ENCODE measurements at places on chromosomes 1 and 21.

DNA sequence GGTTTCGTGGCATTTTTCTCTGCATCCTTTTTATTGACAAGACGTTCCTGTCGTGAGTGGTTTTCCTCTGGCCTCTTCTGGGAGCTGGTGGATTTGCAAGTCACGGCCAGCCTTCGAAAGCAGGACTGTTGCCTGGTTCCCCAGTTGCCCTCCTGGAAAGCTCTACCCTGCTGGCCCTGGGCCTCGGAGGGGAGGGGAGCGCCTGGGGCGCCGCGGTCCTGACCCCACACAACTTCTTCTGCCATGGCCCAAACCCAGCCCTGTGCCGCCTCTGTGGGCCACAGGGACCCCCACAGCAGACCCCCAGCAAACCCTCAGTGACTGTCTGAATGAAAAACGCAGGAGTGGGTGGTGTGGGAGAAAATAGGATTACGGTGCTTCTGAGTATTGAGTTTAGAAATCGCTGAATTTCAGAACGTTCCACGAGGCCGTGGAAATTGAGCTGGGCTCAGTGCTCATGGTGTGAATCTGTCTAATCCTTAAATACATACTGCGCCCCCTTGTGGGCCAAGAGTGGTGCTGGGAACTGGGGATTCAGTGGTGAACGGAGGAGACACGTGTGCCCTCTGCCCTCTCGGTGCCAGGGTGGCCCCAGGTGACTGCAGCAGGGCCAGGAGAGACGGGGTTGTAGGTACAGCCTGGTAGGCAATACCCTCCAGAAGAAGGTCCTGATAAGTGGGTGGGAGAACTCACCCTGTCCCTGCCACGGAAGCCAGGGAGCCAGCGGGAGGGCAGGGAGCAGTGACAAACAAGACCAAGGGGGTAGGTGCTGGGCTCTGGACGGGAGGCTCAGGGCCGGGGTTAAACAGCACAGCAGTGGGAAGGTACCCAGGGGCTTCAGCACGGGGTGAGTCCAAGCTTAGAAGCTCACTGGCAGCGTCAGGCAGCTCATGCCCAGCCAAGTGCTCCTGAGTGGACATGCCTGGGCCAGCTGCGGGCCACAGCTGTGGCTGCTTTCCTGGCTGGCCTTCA lies 101.2 kb upstream of the COL6A1 start:
- peak; percentile 81 for DNase-seq

DNA sequence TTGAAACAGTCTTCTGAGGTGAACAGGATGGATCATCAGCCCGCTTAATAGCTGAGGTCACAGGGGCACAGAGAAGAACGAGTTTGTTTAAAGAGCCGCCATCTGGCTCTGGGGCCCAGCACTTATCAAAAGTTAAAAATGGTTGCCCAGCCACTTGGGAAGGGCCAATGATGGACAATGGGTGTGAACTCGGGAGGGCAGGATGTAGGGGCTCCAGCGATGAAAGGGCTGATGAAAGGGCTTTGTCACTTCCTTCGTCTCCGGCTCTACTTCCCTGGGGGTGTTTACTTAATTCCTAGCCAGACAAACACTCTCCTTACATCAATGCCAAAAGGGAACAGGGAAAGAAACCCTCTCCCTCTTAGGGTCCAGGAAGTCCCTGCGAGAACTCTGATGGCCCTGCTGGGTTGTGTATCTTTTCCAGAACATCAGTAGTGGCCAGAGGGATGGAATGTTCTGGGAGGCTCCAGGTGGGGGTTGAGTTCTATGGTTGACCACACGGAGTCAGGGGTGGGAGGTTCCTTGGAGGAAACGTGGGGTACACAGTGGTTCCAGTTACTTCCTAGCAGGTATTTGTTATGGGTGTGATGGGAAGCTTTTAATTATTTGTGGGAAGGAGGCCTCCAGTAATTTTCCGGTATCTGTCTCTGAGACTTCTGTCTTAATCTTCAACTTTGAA lies 9.0 kb upstream of the ABCG1 start:
- DNase-seq = no peak

GRCh38 chr21:33023574-33024200 lies 2.0 kb upstream of the OLIG2 start:
- DNase-seq = peak; percentile 90

- DNase-seq = no peak
Measured at GRCh38 chr1:85342207-85342606, 65.8 kb upstream of the BCL10 start.

DNA sequence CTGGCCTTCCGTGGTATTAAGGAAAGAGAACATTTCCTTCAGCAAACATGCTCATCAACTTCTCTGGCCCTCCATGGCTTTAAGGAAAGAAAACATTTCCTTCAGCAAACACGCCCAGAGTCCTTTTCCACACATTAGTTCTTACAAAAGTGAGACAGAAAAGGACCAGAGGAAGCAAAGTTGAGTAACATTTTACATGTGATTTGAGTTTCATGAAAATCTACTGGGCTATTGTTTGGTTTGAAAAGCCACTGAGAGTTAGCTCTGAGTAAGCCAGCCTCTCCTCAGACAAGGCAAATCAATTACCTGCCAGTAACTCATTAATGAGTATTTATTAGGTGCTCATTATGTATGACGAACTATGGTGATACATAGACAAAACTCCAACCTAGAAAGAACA lies 78.0 kb downstream of the NID1 start:
- DNase-seq = no peak

DNA sequence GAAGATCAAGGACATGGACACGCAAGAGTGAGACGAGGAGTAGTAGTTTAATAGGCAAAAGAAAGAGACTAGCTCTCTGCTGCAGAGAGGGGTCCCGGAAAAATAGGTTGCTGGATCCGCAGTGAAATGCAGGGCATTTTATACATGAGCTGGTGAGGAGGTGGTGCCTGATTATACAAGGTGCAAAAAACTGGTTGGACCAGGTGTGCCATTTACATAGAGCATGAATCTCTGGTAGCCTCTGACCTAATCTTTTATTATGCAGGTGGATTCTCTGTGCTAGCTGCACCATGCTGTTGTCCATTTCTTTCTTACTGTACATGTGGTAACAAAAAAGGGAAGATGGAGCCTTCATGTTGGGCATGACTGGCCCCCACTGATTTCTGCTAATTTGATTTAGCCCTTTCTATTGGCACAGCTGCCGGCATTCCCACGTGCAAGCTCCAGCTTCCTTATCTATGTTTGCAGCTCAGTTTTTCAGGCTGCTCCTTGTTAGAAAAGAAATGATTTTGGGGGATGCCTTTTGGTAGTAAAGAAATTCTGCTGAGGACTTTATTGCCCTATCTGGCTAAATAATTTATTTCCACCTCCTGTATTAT lies 548.1 kb downstream of the BRINP3 start:
- no peak for DNase-seq

- DNase-seq = no peak
Measured at GRCh38 chr1:29643281-29643680, 407.0 kb downstream of the PTPRU start.

GRCh38 chr1:17078991-17079868 lies 25.4 kb upstream of the SDHB start:
- no peak for DNase-seq

- DNase-seq = no peak
Measured at GRCh38 chr21:18398843-18399242, 4.7 kb downstream of the TMPRSS15 start.

GRCh38 chr1:156816561-156817328 lies at the start of gene SH2D2A:
Gene SH2D2A, minus strand, starts transcription at chr1:156816848. Its CDS starts 140 bp downstream, at chr1:156816708.
- DNase-seq = peak; percentile 34

- peak; percentile 76 for DNase-seq
Measured at GRCh38 chr1:111990878-111991718, 1.6 kb upstream of the KCND3 start.

- DNase-seq = no peak
Measured at GRCh38 chr1:54136269-54136896, 16.4 kb downstream of the CDCP2 start.

DNA sequence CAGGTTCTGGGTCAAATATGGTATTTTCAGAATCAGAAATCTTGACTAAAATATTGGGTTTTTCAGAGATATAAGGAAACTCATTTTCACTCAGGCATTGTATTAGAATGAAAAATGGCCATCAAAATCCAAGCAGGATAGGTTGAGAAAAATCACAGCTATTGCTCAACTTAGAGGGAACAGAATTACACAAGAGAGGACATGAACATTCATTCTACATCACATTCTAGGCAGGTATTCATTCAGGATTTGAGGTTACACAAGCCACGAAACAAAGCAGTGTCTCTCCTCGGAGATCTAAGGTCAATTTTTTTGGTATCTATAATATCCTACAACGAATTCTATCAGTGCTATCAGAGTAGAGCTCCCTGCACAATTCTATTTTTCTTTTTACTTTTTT lies 163.6 kb upstream of the HP1BP3 start:
- no peak for DNase-seq

GRCh38 chr1:209505044-209505443 lies 78.5 kb upstream of the CAMK1G start:
- DNase-seq = no peak

- DNase-seq = no peak
Measured at GRCh38 chr1:42684139-42684538, 1.9 kb downstream of the YBX1 start.

- DNase-seq = no peak
Measured at GRCh38 chr1:160711602-160712311, at the start of gene CD48. Gene CD48, minus strand, starts transcription at chr1:160711822. Its CDS starts 59 bp downstream, at chr1:160711763.

GRCh38 chr1:37685722-37686121 lies 6.6 kb upstream of the CDCA8 start:
- no peak for DNase-seq

GRCh38 chr1:243420946-243421685 lies 165.3 kb downstream of the SDCCAG8 start:
- DNase-seq = peak; percentile 36

- no peak for DNase-seq
Measured at GRCh38 chr1:1194723-1195122, 11.7 kb downstream of the TNFRSF18 start.

DNA sequence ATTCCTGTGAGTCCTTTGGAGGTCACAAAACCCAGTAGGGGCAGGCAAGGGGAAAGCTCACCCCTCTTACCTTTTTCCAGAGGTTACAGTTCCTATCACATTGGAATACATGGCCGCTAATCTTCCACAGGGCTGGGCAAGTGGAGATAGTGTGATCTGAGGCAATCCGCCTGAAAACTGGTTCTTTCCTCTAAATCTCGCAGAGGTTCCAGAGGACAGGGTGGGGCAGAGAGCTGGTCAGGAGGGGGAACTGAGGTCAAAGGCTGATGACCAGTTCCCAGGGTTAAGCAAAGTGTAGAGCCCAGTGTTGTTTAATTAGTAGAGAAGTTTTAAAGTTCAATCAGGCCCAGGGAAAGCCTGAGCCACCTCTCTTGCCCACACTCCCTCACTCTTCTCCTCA lies at the start of gene SERPINC1:
Gene SERPINC1 (minus strand): TSS at position 179 of the 400 bp plus-strand sequence. CDS start 68 bp downstream, at position 111.
- DNase-seq = no peak

GRCh38 chr1:207923121-207923520 lies 12.2 kb upstream of the CD34 start:
- peak; percentile 42 for DNase-seq

GRCh38 chr1:183270541-183271141 lies 84.6 kb downstream of the LAMC2 start:
- no peak for DNase-seq

- DNase-seq = no peak
Measured at GRCh38 chr1:109306832-109307273, at the start of gene MYBPHL. Gene MYBPHL, minus strand, starts transcription at chr1:109307011. Its CDS starts 20 bp downstream, at chr1:109306991.

GRCh38 chr1:167364826-167365225 lies 144.1 kb downstream of the POU2F1 start:
- no peak for DNase-seq

DNA sequence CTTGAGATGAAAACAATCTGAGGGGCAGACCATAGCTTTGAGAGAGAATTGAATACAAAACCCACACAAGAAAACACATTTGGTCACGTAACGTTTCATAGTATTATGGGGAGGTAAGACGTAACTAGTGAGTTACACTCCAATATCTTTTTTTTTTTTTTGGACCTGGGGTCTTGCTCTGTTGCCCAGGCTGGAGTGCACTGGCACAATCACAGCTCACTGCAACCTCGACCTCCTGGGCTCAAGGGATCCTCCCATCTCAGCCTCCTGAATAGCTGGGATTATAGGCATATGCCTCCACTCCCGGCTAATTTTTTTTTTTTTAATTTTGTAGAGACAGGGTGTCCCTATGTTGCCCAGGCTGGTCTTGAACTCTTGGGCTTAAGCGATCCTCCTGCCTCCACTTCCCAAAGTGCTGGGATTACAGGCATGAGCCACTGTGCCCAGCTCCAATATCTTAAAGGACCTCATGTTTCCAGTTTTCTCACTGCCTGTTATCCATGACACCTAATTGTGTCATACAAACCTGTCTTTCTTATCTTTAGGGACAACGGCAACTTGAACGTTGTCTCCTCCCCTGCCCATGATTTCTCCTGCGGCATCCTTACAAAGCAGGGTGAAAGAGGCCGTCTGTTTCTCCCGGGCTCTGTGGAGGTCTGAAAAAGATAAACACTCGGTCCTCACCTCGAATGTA lies 5.3 kb downstream of the TRIM45 start:
- DNase-seq = no peak

- DNase-seq = no peak
Measured at GRCh38 chr1:104182251-104182650, 432.6 kb downstream of the AMY1C start.

- no peak for DNase-seq
Measured at GRCh38 chr1:12678820-12679219, 34.9 kb downstream of the AADACL4 start.

- peak; percentile 88 for DNase-seq
Measured at GRCh38 chr1:201895913-201896807, 7.5 kb downstream of the SHISA4 start.

DNA sequence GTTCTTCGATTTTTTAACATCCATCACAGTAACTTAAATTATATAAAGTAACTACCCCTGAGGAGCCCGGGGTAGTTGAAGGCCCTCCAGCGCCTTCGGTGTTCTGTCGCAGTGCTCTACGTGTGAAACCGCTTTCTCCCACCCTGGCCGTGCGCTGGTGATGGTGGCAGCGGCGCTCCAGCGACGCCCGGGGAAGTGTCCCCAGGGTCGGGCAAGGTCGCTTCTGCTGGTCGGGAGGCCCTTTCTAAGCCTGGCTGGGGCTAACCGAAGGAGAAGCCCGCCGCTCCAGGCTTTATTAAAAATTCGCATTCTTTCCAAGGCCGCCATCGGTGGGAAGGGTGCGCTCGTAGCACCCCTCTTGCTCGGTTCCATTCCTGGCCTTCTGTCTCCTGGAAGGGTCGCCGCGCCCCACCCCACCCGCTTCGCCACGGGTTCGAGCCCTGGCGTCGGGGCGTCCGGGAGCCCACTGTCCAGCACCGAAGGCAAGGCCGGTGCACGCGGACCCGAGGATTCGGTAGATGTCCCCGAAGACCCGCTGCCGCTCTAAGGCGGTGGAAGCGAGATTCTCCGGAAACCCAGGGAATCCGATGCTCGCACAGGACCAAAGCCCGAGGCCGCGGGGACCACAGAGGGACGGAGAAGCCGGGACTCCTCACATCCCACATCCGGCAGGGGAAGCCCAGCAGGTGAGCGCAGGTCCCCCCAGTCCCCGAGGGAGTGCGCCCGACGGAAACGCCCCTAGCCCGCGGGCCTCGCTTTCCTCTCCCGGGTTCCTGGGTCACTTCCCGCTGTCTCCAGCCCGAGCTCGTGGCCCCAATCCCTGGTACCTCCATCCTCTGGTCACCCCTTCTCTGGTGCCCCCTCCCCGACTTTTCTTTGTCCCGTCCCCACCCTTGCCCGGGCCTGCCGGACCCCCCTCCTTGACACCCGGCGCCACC lies 685 bp upstream of the RIPPLY3 start:
- DNase-seq = peak; percentile 66
